ENCODE measurements at places on chromosomes 5 and 9.

DNA sequence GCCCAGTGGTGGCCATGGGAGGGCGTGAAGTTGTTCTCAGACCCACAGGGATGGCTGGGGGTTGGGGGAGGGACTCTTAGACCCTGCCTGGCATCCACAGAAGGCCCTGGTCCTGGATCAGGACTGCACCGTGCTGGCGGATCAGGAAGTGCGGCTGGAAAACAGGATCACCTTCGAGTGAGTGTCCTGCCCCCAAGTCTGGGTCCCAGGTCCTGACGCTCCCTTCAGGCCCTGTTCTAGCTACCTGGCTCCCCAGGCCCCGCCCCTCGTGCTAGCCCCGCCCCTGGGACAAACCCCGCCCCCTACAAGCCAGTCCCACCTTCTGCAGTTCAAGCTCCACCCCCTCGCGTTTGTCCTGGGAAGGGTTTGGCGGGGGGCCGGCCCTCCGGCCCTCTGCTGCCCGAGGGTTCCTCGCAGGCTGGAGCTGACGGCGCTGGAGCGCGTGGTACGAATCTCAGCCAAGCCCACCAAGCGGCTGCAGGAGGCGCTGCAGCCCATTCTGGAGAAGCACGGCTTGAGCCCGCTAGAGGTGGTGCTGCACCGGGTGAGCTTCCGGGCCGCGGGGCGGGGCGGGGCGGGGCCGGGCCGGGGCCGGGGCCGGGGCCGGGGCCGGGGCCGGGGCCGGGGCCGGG is 12.9 kb downstream of the RGS14 start:
- DNase-seq = peak; percentile 59

DNA sequence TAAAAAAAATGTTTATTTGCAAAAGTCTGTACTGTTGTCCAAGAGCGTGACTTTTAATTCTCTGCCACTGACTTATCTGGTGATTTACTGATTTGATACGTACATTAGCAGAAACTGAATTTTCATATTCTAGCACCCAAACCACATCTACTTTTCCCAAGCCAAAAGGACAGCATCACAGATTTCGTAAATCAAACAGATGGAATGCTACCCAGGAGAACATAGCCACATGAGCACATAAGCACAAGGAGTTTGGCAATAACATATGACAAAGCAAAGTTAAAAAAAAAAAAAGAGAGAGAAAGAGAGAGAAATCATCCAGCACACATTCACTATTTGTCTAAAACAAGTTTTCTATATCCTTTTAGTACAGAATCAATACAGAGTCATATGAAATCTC is 83.7 kb downstream of the HINT1 start:
- no peak for DNase-seq

- DNase-seq = no peak
Observed at GRCh38 chr5:116084287-116084691, 536 bp upstream of the COMMD10 start.

DNA sequence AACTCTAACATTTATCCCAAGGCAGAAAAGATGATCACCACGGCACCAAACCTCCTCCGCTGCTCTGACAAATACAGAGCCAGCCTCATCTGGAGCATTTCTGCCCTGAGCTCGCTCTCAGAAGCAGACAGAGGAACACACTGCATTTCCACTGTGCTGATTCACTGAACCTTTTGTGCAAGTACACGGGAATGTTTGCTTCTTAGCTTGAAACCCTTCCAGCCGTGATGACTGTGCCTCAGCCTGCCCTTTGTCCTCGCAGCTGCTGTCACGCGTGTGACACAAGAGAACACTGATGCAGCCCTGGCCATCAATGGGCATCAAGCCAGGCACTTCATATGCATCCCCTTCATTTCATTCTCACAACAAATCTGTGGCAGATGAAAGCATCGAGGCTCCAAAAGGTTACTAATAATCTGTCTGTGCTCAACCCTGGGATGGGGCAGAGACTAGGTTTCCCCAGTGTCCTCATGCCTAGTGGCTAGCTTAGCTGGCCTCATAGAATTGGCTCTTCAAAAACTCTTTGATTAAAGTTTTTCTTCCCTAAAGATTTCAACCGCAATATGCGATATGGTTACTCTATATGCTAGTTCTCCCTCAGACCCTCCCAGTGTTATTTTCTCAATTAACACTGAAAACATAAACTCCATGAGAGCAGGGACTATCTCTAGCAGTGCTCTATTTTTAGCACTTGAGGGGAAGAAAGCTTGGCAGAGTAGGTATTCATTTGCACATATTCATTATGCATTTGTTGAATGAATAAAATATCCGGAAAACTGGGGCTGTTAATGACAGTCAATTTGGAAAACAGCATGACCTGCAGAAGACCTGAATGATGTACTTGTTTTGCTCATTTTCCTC is 7.3 kb downstream of the CDC14B start:
- no peak for DNase-seq

GRCh38 chr5:151738125-151738848 is 20.1 kb downstream of the ATOX1 start:
- no peak for DNase-seq

Measured in bone marrow (tissue), 2 donors.